Fibroblast of the aortic adventitia (primary cell): ENCODE measurements at places on chromosomes 11 and 22. TPM values are rescaled to one million over a fixed set of nuclear protein-coding genes. Genes with fewer than 3 reads are reported as not detected.

Gene APOC3
- total RNA-seq: not detected in 2 replicates

Gene MS4A4A
- not detected in 2 replicates for total RNA-seq

Gene ANKK1
- not detected in 2 replicates for total RNA-seq

Gene FAM180B
- total RNA-seq: not detected in 2 replicates

Gene RIC3
- total RNA-seq: not detected in 2 replicates

Gene TTLL1
- total RNA-seq: 9.4 and 23.1 TPM in 2 replicates

Gene MICAL2
- 31.9 and 146 TPM in 2 replicates for total RNA-seq

Gene AIFM3
- 0.45 and 1.7 TPM in 2 replicates for total RNA-seq

Gene SF3B2
- 158 and 255 TPM in 2 replicates for total RNA-seq

Gene REXO2
- 162 and 571 TPM in 2 replicates for total RNA-seq

Gene CASP12
- 0.18 TPM in 1 of 2 replicates, not detected in the other for total RNA-seq

Gene PKNOX2
- 2.0 and 8.6 TPM in 2 replicates for total RNA-seq

Gene SPDYC
- not detected in 2 replicates for total RNA-seq

Gene NECTIN1
- total RNA-seq: 3.4 and 7.8 TPM in 2 replicates

Gene OR2AT4
- under 0.01 TPM in 1 of 2 replicates, not detected in the other for total RNA-seq

Gene TENM4
- 26.4 and 113 TPM in 2 replicates for total RNA-seq

Gene APOL5
- not detected in 2 replicates for total RNA-seq

Gene TPBGL
- 0.08 TPM in 1 of 2 replicates, not detected in the other for total RNA-seq

Gene TBX10
- not detected in 2 replicates for total RNA-seq

Gene OR4C13
- total RNA-seq: not detected in 2 replicates

Gene CADM1
- total RNA-seq: 0.16 and 0.45 TPM in 2 replicates

Gene SELENOM
- total RNA-seq: 82.0 and 97.9 TPM in 2 replicates

Gene HEPHL1
- total RNA-seq: not detected in 2 replicates

Gene CRYBB3
- not detected in 2 replicates for total RNA-seq

Gene ISX
- total RNA-seq: not detected in 2 replicates

Gene DRD4
- total RNA-seq: 0.09 and 0.16 TPM in 2 replicates

Gene SHANK2
- total RNA-seq: 1.9 and 4.9 TPM in 2 replicates

Gene GRIA4
- total RNA-seq: under 0.01 and 1.2 TPM in 2 replicates

Gene CDHR5
- not detected in 2 replicates for total RNA-seq

Gene MISFA
- 0.45 and 2.8 TPM in 2 replicates for total RNA-seq

Gene MS4A3
- total RNA-seq: not detected in 2 replicates

Gene CENPM
- 1.1 and 16.9 TPM in 2 replicates for total RNA-seq

Gene UPK3A
- not detected in 2 replicates for total RNA-seq

Gene VPS11
- total RNA-seq: 16.8 and 29.4 TPM in 2 replicates

Gene C1QTNF4
- total RNA-seq: not detected in 2 replicates

Gene CFAP300
- total RNA-seq: 4.1 and 12.7 TPM in 2 replicates

Gene MUC5AC
- total RNA-seq: under 0.01 TPM in 1 of 2 replicates, not detected in the other

Gene CDON
- total RNA-seq: 54.4 and 66.6 TPM in 2 replicates

Gene ZNF408
- 9.3 and 18.7 TPM in 2 replicates for total RNA-seq

Gene PTDSS2
- total RNA-seq: 28.7 and 51.6 TPM in 2 replicates

Gene CSNK2A3
- 1.6 and 4.7 TPM in 2 replicates for total RNA-seq

Gene SERPING1
- 64.9 and 77.0 TPM in 2 replicates for total RNA-seq

Gene CEP57
- total RNA-seq: 26.8 and 68.1 TPM in 2 replicates

Gene VPREB1
- not detected in 2 replicates for total RNA-seq

Gene WT1
- total RNA-seq: 0.27 and 46.6 TPM in 2 replicates

Gene F2
- not detected in 2 replicates for total RNA-seq

Gene TMEM86A
- 0.27 and 9.6 TPM in 2 replicates for total RNA-seq

Gene UBQLN3
- total RNA-seq: 0.09 TPM in 1 of 2 replicates, not detected in the other

Gene CYTH4
- 0.25 and 0.72 TPM in 2 replicates for total RNA-seq
